Right renal cortex interstitium (tissue), 3 donors: ENCODE measurements at places on chromosomes 12 and 14. TPM values are rescaled to one million over a fixed set of nuclear protein-coding genes. Genes with fewer than 3 reads are reported as not detected.

The NANOG gene
- 0.06 TPM for polyA plus RNA-seq

The DLGAP5 gene
- polyA plus RNA-seq, result 32.8 TPM

The TBX3 gene
- 60.0 TPM for polyA plus RNA-seq

The SERPINA10 gene
- 0.13 TPM for polyA plus RNA-seq

The SSTR1 gene
- 1.6 TPM for polyA plus RNA-seq

The KLRD1 gene
- polyA plus RNA-seq, result 0.47 TPM

The SUSD6 gene
- polyA plus RNA-seq, result 22.0 TPM

The CPM gene
- 25.4 TPM for polyA plus RNA-seq

The ADCY4 gene
- polyA plus RNA-seq, result 12.8 TPM

The MYO1A gene
- polyA plus RNA-seq, result 0.10 TPM

The FGF23 gene
- 0.08 TPM for polyA plus RNA-seq

The TSHR gene
- 0.32 TPM for polyA plus RNA-seq

DNA sequence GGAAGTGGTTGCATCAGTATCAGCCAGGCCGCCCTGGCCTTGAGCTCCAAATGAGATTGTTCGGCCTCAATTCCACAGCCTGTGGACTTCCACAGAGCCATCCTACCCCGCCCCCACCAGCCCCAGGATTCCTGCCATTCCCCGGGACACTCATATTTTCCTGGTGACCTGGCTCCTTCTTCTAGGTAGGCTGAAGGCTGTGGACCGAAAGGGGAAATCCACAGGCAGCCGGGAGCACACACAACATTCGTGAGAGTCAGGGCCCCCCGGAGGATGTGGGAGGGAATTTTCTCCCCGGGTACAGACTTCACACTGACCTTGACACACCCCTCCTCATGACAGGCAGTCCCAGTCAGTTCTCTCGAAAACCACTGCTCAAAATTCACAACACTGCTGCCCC lies 39.9 kb downstream of the RIN3 start:
- no peak for DNase-seq

- no peak for DNase-seq
Measured at GRCh38 chr14:104507443-104507842, 72.1 kb upstream of the C14orf180 start.

- no peak for DNase-seq
Measured at GRCh38 chr12:105393587-105393986, 63.1 kb downstream of the C12orf75 start.

GRCh38 chr12:72275526-72275925 lies 3.4 kb downstream of the TRHDE start:
- DNase-seq, result no peak

DNA sequence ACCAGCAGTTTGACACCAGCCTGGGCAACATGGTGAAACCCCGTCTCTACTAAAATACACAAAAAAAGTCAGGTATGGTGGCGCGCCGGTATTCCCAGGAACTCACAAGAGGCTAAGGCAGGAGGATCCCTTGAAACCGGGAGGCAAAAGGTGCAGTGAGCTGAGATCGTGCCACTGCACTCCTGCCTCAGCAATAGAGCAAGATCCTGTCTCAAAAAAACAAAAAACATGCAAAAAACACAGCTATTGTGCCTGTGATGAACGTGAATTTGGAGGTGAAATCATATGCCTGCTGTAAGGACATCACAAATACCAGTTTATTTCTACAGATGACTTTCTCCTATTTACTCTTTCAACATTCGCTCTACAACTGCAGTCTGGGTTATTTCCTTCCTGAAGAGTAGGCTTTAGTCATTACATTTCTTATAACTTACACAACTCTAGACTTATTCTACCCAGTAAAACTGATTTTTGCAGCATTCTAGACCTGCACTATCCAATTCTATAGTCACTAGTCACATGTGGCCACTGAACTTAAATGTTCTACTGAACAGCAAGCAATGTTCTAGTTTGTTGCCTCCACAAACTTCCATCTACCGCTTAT lies 48.3 kb downstream of the HNRNPC start:
- DNase-seq, result no peak

GRCh38 chr12:1502379-1502720 lies 92.0 kb downstream of the FBXL14 start:
- DNase-seq, result no peak

- no peak for DNase-seq
Measured at GRCh38 chr12:128449146-128449894, 182.3 kb downstream of the TMEM132C start.

- DNase-seq, result no peak
Measured at GRCh38 chr12:4489556-4489955, 43.9 kb upstream of the FGF6 start.

DNA sequence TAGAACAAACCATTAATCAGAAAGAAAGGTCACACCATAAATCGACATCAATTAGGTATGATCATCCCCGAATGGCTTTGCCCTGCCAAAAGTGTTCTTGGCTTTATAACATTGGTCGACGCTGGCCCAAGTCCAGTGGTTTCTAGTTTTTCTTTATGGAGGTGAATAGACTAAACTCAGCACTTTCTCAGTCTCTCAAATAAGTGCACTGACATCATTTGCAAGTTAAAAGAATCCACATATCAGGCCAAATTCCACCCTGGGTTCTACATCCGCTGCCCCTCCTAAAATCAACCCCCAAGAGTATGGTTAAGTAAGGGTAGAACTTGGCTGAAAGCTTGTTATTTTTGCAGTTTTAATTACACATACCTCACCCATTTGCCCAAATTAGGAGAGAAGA lies 314.3 kb downstream of the C12orf75 start:
- no peak for DNase-seq

DNA sequence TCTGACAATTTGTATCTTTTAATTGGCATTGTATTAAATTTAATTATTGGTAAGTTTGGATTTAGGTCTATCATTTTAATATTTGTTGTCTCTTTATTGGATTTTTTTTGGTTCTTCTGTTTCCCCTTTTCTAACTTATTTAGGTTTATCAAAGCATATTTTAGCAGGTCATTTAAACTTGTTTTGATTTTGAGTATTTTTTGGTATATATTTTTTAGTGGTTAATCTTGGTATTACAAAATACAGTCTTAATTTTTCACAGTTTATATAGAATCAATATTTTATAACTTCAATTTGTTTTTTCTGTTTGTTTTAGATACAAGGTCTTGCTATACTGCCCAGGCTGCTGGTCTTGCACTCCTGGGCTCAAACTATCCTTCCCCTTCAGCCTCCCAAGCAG lies 15.5 kb upstream of the ADGRD1 start:
- DNase-seq, result no peak

- no peak for DNase-seq
Measured at GRCh38 chr12:47396902-47397663, 308.7 kb downstream of the RPAP3 start.

DNA sequence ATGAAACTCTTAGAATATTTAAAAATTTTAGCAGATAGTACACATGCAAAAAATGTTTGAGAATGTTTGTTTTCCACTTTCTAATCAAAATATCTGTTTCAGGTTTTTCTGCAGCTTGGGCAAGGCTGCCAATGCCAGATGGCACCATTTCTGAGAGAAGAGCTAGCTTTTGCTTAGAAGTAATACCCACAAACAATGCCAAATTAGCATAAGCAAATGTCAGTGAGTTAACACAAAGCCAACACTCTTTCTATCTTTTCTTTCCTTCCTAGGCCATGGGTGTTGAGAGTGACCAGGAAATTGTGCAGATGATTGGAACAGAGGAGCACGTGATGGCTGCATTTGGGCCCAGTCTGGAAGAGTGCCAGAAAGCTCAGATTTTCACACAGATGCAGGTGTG lies 35.2 kb downstream of the POLR3B start:
- DNase-seq, result no peak

- DNase-seq, result no peak
Measured at GRCh38 chr12:69837657-69838415, 12.8 kb downstream of the MYRFL start.

- DNase-seq, result no peak
Measured at GRCh38 chr14:55858604-55859003, 259.6 kb upstream of the PELI2 start.

DNA sequence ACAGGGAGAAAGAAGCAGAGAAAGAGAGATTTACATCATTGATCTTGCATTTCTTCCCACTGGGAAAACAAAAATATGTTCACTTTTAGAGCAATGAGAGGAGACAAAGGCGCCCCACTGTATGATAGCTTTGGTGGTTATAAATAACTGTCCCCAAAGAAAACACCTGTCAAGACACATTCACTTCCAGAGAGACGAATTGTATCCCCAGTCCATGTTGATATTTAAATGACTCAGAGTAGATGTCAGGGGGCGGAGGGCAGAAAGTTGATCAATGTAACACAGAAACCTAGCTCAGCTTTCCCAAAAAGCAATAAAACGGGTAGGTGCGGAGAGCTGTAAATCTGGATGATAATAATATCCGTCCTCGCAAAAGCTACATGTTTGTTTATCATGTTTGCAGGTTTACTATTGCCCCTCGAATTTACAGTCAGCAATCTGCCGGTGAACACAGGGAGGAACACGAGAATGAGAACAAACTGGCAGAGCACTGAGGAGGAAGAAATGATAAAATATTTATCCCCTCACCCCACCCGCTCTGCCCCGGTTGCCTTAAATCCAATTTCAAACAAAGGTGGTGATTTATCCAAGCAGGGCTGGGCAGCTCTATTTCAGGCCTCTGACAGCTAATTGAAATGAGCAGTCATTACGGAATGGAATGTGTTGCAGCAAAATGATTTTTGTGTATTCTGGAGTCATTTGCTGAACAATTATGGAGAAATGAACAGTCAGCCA lies 84.4 kb downstream of the CMKLR1 start:
- no peak for DNase-seq

- no peak for DNase-seq
Measured at GRCh38 chr12:42056130-42056529, 88.5 kb downstream of the GXYLT1 start.

DNA sequence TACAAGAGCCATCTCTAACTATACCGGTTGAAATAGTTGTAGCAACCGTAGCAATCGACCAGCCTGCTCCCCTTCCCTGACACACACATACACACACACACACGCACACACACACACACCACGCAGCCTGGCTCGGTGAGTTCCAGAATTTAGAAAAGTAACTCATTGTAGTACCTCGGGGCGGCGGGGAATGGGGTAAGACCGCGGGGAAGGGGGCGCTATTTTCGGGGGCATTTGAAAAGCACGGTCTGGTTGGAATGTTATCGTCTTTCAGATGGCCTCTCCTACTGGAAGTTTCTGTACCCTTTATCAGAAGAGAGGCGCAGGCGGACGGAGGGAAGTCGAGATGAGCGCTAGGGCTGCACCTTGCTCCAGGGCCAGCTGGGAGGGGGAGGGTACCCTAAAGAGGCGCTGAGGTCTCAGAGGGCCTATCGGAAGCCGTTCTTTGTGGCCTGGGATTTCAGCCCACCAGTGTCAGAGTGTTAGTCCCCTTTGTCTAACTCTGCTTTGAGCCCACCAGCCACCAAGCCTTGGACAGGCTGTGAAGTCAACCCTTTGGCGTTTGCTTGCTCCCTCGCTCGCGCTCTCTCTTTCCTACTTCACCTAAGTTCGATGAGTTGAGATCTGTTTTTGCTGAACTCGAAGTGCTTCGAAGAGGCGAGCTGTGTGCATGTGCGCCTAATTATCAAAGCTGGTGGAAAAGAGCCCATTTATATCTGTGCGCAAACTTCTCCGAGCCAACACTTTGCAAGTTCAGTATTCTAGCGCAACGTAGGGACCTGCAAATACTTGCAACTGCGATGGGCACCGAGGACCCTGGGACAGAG lies 837 bp downstream of the COL2A1 start:
- DNase-seq, result no peak

DNA sequence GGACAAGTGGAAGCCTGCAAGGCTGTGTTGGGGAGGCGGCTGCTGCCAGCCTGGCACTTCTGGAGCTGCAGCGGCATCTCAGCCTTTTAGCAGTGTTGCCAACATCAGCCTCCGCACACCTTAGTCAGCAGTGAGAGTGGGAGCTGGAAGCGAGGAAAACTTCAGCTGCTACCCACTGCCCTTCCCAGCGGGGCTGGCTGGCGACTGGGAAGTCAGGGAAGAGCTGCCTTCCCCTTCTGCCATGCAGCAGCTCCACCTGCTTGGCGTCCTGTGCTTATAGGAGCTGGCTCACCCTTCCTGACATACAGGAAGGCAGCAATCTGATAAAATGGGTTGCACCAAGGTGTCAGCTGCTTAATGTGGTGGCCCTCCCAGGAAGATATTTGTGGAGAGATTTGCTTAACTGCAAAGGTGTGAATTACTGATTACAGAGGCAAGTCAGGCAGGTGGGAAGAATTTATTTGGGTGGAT lies 15.4 kb upstream of the PLEKHG3 start:
- DNase-seq, result no peak

- no peak for DNase-seq
Measured at GRCh38 chr14:77623201-77623600, 6.8 kb upstream of the SPTLC2 start.

- DNase-seq, result no peak
Measured at GRCh38 chr12:101110866-101111265, 99.2 kb downstream of the SLC5A8 start.

GRCh38 chr12:106152334-106152733 lies 13.6 kb upstream of the NUAK1 start:
- no peak for DNase-seq
